ENCODE measurements at places on chromosomes 7 and 10. TPM values are rescaled to one million over a fixed set of nuclear protein-coding genes. Genes with fewer than 3 reads are reported as not detected.

DNA sequence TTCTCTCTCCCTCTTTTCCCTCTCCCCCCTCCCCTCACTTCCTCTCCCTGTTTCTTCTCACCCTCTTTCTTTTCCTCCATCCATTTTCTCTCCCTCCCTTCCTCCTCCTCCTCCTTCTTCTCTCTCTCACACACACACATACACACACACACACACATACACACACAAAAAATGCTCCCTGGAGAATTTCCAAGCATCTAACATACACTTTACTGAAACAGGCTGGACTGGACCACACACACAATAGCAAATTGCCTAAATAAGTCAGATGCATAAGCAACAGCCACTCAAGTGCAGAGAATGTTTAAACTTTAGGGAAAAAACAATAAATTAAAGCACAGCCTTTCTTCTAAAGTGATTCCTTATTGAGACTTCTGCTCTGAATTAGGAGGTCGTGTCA lies 267.7 kb downstream of the FGFR2 start:
- ATAC-seq, result no peak

- no peak for ATAC-seq
Observed at GRCh38 chr7:131767591-131767990, 211.2 kb upstream of the PODXL start.

DNA sequence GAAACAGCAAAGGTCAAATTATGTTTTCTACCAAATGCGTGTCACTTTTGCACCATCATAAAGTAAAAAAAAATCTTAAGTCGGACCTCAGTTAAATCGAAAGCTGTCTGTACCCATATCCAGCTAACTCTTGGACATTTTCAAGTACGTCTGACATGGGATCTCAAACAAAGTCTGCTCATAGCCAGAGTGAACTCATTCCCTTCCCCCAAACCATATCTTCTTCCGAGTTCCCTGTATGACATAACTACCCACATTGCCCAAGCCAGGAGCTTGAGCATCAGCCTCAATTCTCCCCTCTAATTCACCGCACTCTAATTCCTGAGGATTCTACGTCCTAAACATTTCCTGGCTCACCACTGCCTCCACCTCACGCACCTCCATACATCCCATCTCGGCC lies 44.8 kb upstream of the TARP start:
- ATAC-seq, result no peak

The TMEM213 gene
- total RNA-seq, result not detected

The PDE1C gene
- total RNA-seq, result 0.72 TPM

- ATAC-seq, result no peak
Observed at GRCh38 chr7:123537026-123537642, 2.7 kb upstream of the IQUB start.

DNA sequence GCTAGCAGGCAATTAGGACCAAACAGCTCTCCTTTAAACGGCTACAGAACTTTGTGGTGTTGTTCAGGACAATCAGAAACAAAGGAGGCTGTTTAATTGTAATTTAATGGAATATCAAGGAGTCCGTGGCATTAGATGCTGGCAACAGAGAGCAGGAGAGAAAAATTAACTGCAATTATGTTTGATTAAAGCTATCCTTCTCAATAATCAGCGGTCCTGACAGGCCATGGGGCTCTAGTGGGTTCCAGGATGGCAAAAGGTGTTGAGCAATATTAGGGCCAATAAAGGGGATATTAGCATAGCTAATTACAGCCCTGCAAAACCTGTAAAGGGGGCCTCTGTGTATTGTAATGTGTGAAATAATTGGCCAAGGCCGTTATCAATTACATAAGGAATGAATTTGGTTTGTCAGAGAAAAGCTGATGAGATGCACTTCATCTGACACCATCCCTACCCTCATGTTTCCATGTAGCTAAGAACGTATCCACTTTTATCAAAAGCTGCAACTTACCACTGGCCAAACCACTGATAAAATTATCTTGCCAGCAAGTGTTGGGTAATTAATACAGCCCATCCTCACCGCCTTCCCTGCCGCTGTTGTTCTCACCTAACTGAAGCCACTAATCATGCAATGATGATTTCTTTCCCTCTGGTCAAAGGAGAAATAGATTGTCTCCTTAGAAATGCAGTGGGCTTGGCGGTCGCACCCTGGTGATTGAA lies 81.6 kb downstream of the EBF3 start:
- no peak for ATAC-seq

DNA sequence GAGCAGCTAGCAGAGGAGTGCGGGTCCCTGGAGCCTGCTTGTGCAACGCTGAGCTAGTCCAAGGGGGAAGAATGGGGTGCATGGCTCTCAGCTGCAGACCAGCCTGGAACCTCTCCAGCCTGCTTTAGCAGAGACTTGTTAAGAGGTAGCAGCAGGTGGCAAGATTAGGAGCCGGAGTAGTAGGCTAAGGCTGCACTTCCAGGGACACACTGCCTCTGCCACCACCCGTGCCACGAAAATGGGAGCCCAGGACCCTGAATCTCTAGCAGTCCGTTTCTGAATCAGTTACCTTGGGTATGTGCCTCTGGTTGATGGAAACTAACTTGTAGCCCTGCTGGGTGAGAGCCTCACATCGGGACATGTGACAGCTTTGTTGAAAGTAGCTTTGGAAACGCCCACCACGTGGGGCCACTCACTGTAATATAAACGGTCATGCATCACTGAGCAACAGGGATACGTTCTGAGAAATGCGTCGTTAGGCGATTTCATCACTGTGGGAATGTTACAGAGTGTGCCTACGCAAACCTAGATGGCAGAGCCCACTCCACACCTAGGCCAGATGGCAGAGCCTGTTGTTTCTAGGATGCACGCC lies 25.9 kb downstream of the HTRA1 start:
- no peak for ATAC-seq

DNA sequence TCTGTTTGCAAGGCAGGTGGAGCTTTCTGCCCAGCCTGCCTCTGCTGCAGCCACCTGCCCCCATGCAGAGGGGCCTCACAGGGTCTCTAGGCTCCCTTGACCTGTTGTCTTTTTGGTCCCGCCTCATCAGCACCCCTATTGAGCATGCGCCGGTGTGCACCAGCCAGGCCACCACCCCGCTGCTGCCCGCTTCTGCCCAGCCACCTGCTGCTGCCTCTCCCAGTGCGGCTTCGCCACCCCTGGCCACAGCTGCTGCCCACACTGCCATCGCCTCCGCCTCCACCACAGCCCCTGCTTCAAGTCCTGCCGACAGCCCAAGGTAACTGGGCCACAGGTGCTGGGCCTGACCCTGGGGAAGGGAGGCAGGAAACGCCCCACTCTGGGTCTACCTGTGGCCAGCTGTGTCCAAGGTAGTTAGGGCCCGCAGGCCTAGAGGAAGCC lies 38.1 kb downstream of the LDB3 start:
- no peak for ATAC-seq

DNA sequence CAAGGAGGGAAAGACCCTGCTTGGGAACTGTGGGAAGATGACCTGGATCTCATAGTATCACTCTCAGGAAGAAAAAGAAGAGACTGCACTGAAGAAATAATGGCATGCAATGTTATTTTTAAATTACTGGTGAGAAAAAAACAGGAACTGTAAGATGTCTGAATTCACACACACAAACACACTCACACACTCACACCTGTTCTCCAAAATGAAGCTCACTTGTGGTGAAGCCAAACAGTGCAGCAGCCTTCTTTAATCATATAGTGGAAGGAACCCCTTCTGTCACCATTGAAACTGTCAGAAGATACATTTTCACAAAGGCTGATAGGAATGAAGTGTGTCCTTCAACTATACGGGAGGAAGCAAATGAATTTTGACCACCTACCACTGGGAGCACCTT lies 156.5 kb upstream of the GHITM start:
- no peak for ATAC-seq

GRCh38 chr10:129258283-129258923 lies 208.6 kb upstream of the MGMT start:
- ATAC-seq, result no peak

Data from esophagus mucosa (tissue), 1 donor.